ENCODE measurements at places on chromosomes 13 and 19. TPM values are rescaled to one million over a fixed set of nuclear protein-coding genes. Genes with fewer than 3 reads are reported as not detected.

SERPINE3 gene
- polyA plus RNA-seq, result not detected

OR7A5 gene
- polyA plus RNA-seq, result not detected

KLK6 gene
- 1.8 TPM for polyA plus RNA-seq

SLAIN1 gene
- 1.8 TPM for polyA plus RNA-seq
